ENCODE measurements at places on chromosomes 5 and 9. TPM values are rescaled to one million over a fixed set of nuclear protein-coding genes. Genes with fewer than 3 reads are reported as not detected.

DNA sequence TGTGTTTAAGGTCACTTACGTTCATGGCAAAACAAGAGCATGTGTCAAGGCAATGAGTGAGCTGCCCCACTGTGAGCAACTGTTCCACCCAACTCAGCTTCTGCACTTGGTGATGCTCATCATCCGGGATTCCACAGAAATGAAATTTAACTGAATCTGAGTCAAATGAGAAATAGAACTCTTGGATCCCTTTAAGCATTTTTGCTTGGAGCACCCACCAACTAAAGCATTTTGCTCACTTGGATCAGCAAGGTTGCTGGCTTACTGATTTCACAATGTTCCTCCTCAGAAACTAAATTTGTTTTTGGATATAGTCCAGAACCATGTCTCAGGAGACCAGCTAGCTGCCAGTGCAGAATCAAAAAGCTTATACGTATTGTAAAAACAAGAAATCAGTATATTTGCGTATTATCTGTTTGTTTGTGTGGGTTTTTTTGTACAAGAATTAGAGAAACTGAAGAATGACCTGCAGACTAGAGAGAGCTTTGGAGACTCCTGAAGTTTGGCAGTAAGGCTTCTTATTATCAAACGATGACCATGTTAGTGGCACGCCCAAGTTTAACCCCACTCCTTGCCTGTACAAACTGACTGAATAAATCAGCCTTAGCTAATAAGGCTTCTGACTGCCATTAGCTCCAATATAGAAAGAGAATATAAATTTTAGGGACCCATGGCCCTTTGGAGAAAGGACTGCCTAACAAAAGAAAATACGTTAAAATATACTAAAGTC, 153.8 kb upstream of the FST start:
- peak; percentile 70 for DNase-seq

DNA sequence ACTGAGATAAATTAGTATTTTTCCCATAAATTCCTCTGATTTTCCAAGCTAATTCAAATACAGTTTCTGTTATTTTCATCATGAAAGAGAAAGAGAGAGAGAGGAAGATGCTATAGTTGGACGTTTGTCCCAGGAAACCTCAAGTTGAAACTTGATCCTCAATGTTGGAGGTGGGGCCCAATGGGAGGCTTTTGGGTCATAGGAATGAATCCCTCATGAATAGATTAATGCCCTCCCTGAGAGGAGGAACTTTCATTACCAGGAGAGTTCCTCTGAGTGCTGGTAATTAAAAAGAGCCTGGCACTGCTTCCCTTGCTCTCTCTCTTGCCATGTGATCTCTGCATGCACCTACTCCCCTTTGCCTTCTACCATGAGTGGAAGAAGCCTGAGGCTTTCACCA, 189.9 kb upstream of the SMC2 start:
- no peak for DNase-seq

- DNase-seq: peak; percentile 35
Observed at GRCh38 chr5:103674251-103674650, 111.7 kb upstream of the NUDT12 start.

- DNase-seq: no peak
Observed at GRCh38 chr9:12424243-12424642, 268.9 kb upstream of the TYRP1 start.

- DNase-seq: no peak
Observed at GRCh38 chr9:127934248-127934647, 3.4 kb downstream of the DPM2 start.

DNA sequence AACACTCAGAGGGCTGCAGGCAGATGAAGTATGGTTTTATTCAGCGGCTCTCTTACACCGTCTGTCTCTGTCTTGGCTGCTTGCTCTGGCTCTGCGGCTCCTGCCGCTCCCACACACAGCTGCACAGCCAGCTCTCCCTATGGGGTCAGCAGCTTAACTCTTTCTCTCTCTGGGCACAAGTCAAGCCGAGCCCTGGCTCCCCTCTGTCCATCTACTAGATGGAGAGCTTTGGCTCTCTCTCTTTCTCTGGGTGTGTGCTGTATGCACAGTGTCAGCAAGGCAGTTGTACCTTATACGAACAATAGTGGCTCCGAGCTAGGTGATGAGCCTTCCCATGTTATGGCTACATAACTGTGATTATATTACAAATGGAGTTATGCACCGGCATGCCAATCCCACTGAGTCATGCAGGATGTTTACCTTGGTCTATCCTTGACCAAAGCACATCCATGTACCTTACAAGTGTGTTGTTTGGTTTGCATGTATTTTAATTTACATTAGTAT, 19.3 kb upstream of the PPP2CA start:
- peak; percentile 75 for DNase-seq

Gene CCDC171
- 0.55 TPM for polyA plus RNA-seq

Gene SHOC1
- polyA plus RNA-seq: 0.02 TPM

All from fibroblast of lung (primary cell).